ENCODE measurements at places on chromosomes 6 and 20.

- DNase-seq = no peak
Measured at GRCh38 chr6:38846844-38847243, 131.7 kb downstream of the DNAH8 start.

GRCh38 chr6:108157981-108158525, 7.8 kb upstream of the NR2E1 start:
- DNase-seq = no peak

DNA sequence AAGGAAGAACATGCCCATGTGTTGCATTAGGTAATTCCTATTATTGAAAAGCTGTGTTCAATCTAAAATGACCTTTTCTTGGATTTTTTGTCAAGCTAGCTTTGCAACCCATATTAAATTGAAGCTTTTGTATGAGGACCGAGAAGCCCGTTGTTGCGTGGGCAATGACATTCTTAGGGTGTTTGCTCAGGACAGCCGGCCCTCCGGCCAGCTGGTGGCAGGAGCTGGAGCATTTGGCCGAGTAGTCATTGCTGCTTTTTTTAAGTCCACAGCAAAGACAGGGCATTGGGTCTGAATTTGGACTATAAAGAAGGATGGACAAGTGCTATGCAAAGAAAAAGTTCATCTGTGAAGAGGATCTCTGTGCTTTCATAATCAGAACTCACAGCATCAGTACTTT, 365.8 kb downstream of the SAMD5 start:
- no peak for DNase-seq

GRCh38 chr6:128070406-128070805, 169.5 kb upstream of the THEMIS start:
- no peak for DNase-seq

- DNase-seq = no peak
Measured at GRCh38 chr6:130603391-130603790, 223.8 kb upstream of the SMLR1 start.

GRCh38 chr20:33284284-33284683, 1.3 kb downstream of the BPIFB1 start:
- no peak for DNase-seq

DNA sequence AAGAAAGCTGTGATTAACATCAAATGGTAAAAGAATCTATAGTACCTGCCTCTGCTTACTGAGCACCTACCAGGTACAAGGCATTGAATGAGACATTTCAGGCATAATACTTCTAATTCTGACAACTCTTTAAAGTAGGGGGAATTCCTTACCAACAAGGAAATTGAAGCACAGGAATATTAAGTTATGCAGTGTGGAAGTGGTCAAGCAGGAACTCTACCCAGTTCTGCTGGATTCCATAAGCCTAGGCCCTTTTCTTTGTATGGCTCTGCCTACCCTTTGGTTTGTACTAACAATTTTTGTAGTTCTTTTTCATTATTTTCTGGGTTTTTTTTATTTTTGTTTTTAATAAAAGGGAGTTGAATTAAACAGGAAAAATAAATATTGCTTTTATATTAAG, 114.5 kb downstream of the MAP3K5 start:
- DNase-seq = no peak

DNA sequence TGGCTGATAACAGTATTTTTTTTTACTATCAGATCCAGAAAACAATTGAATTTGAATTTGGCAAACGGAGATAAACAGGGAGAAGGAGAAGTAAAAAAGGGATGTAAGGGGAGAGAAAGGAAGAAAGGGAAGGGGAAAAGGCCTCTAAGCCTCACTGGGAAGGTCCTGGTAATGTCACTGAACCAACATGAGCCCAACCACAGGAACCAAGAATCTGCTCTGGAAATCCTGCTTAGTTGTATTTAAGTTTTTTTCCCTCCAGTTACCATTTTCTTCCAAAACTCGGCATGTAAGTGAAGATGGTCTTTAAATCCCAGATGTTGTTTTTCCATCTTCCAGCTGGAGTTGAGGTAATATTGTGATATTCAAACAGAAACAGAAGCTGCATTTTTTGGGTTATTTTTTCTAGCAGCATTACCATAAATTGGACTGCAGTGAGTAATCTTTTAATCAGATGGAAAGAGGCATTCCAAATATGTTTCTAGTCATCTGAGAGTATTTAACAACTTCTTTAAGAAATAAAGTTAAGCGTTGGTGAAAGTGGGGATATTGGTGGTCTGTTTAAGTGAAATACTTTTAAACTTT, 91.1 kb downstream of the TXNDC5 start:
- DNase-seq = no peak

- no peak for DNase-seq
Measured at GRCh38 chr6:81465859-81466258, 286.6 kb downstream of the TENT5A start.

GRCh38 chr20:38751360-38751976, 3.2 kb downstream of the ACTR5 start:
- DNase-seq = no peak

DNA sequence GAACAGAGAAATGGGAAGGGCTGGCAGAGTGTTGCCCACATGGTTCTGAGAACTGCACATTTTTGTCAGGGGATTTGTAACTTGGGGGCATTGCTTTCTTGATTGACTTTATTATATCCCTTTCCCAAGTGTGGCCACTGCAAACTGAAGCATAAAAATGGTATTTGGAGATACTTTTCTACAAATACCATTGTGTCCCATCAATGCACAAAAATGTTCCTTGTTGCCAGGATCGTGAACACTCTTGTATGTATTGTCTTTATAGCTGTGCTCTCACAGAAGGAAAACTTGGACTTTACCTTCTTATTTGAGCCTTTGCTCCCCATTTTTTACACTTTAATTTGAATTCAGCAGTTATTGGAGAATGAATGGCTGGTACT, 57.1 kb upstream of the C20orf144 start:
- no peak for DNase-seq

DNA sequence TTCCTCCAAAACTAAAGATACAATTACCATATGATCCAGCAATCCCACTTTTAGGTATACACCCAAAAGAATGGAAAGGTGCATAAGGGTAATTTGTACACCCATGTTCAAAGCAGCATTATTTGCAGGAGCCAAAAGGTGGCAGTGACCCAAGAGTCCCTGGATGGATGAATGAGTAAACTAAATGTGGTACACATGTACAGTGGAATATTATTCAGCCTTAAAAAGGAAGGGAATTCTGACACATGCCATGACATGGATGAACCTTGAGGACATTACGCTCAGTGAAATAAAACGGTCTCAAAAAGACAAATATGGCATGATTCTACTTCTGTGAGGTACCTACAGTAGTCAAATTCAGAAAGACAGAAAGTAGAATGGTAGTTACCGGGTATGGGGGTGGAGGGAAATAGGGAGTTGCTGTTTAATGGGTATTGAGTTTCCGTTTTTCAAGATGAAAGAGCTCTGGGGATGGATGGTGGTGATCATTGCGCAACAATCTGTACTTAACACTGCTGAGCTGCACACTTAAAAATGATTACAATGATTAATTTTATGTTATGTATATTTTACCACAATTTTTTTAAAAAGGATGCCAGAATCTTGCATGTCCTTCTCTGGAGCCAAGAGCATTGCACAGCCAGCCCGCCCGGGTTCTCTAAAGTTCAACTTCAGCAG, 518.9 kb upstream of the JARID2 start:
- peak; percentile 24 for DNase-seq

GRCh38 chr20:60097285-60097684, 139.1 kb downstream of the CDH26 start:
- DNase-seq = peak; percentile 8

GRCh38 chr20:58202044-58202443, 26.4 kb downstream of the ANKRD60 start:
- DNase-seq = no peak

DNA sequence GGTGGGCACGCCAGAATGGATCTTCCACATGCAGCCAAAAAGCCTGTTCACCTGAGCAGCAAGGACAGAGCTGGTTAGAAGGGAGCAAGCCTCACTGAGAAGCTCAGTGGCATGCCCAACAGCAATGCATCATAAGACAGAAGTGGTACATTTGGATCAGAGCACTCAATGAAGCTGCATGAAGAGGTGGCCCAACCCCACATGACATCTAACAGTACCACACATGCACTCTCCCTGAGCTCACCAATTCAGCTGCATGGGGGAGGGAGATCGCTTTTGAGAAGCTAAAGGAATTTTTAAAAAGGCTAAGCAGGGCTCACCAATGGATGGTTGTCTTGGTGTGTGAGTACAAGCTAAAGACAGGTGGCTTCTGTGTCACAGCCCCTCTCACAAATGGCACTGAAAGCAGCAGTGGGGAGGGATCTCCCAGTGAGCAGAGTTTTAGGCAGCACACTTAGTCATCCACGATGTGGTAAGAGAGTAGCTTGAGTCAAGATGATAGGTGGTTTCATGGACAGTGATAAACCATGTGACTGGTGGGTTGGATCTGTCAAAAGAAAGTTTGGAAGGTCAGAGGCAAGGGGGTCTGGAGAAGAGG, 166.6 kb upstream of the TAB2 start:
- DNase-seq = peak; percentile 84

DNA sequence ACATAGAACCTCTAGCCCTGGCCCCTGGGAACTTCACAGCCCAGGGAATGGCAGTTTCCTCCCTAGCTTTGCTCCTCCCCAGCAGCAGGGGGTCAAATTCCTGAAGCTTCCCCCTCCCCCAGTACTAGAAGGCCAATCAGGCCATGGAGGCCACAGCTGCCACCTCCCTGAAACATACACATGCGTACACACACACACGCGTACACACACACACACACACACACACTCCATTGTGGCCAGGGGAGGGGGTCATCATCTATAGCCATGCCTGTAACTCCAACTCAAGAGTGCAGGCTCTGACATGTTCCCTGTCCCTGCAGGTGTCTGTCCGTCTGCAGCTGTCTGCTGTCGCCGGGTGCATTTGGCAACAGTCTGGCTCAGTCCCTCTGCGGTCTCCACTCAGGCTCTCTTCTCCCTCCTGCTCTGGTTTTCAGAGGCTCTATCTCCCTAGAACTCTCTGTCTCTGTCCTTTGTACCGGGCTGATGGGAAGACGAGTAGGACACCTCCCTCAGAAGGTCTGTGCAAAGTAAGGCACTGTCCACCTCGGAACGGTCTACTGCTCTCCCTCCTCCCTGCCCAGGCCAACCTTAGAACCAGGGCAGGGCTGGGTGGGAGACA, 1.4 kb downstream of the LRFN2 start:
- no peak for DNase-seq

DNA sequence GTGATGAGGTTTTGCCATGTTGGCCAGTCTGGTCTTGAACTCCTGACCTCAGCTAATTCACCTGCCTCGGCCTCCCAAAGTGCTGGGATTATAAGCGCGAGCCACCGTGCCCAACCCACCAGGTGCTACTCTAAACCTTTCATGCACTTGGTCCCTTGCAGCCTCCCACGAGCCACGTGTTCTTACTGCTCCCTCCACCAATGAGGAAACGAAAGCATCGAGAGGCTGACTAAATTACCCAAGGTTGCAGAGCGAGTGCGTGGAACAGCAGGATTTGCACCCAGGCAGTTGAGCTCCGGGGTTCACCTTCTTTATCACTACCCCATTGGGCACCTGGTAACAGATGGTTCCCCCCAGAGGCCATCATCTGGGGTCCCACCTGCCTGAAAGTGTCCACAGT, 208.3 kb downstream of the LY86 start:
- DNase-seq = no peak

GRCh38 chr6:42783876-42784642, 2.2 kb downstream of the BICRAL start:
- peak; percentile 54 for DNase-seq

GRCh38 chr6:46565531-46565930, 74.3 kb upstream of the RCAN2 start:
- DNase-seq = no peak

DNA sequence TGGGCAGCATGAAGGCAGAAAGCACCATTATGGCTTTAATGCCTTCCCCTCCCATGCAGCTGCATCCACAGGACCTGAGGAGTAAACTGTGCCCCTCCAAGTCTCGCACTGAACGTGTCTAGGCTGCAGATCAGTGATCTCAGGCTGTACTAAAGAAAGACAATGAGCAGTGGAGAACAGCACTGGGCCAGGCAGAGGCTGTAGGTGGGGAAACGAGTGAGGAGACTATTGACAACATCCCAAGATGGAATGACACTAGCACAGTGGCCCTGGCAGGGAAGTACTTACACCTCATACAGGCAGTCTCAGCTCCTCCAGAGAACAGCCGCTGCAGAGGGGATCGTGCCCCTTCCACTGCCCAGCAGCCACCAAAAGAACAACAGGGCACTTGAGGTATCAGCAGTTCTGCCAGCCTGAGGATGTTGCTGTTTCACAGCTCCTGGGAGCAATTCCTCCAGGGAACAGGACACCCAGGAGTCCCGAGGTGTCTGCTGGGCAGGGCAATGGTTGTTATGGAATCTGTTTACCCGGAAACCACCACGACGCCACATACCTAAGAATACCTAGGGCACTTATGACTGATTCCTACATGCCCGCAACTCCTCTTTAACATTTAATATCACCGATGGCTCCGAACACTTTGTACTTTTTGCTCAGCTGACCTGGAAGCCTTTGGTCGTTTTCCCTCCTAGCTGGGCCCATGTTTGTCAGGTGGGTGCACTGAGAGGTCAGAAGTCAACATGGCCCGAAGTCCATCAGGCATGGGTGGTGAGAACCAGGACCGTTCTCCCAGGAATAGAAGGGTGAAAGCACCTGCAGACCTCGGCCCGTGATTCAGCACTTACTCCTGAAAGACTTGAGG, 79.1 kb downstream of the SLC22A23 start:
- DNase-seq = no peak

- DNase-seq = peak; percentile 57
Measured at GRCh38 chr6:144013486-144013909, 5.4 kb upstream of the PLAGL1 start.

GRCh38 chr20:59469267-59470252, 134.8 kb upstream of the PHACTR3 start:
- DNase-seq = no peak

DNA sequence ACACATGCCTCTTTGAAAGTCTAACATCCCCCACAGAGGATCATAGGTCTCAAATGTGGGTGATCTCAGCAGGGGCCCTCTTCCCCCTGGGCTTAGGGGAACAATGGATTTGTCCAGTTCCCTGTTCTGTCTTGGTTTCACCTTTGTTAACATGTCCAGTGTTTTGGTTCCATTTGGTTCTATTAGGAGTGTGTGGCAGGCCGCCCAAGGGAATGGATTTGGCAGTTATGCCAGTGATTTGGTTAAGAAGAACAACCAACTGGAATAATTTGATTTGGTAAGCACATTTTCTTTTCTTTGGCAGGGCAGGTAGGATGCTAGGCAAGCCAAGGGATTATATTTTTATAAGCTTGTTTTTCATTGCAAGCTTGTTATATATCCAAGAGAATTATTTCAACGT, 28.5 kb upstream of the ENPP1 start:
- no peak for DNase-seq

GRCh38 chr20:23147964-23148730, 62.0 kb upstream of the CD93 start:
- peak; percentile 90 for DNase-seq
